Eye (tissue), 1 donor: ENCODE measurements at places on chromosomes 4 and X.

DNA sequence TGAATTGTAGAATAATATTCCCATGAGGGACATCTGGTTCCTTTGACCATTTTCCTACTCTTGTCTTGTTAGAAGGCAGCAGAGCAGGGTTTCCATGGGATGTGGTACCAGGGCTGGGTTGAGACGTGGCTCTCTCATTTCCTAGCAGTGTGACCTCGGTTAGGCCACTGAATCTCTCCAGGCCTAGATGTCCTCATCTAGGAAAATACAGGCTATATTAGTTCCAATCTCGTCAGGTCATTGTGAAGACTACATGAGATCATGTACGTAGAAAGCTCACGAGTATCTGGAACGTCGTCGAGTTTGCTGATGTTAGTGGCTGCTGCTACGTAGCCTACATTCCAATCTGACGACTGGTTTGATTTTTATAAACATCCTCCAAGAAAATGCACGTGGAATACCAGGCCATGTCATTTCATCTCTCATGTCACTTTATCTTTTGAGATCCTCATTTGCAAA, 278.2 kb upstream of the GATB start:
- DNase-seq: no peak

GRCh38 chr4:128942607-128943006, 133.1 kb downstream of the JADE1 start:
- peak; percentile 32 for DNase-seq

- no peak for DNase-seq
Observed at GRCh38 chr4:167136270-167136669, 98.0 kb downstream of the SPOCK3 start.

DNA sequence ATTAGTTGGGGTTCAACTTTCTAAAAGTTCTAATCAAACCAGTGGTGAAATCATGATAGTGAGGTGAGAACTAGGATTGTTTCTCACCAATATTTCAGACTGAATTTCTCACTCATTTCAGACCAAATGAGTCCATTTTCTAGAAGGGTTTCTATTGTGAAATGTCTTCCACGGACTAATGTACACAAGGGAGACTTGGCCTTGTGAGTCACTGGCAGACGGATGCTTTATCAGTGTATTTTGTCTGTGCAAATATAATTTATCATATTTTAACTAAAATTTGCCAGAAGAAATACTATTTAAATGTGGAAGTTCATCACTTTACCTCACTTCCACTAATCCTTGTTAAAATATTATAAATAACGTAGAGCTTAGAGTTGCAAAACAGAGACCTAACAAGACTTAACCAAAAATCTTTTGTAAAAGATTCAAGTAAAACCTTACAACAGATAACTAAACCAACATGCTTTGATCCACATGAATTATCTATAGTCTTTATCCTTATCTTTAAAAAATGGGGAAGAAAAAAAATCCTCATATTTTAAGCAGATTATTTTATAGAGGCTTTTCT, 506.0 kb upstream of the FAM241A start:
- DNase-seq: no peak

DNA sequence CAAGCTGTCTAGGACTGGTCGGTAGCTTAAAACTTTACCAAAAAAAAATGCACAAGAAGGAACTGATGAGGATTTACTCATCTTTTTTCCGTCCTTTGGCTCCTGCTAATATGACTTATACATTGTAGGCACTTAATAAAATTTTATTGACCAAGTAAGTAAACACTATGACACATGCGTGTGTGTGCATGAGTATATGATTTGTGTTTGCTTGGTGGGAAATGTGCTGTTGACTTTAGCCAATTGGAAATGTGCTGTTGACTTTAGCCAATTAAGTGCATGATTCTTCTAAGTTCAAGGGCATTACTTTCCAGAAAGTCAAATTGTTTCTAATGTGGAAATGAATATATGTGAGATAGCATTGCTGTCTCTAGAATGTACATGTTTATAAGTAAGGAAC, 78.3 kb downstream of the FIP1L1 start:
- DNase-seq: no peak

DNA sequence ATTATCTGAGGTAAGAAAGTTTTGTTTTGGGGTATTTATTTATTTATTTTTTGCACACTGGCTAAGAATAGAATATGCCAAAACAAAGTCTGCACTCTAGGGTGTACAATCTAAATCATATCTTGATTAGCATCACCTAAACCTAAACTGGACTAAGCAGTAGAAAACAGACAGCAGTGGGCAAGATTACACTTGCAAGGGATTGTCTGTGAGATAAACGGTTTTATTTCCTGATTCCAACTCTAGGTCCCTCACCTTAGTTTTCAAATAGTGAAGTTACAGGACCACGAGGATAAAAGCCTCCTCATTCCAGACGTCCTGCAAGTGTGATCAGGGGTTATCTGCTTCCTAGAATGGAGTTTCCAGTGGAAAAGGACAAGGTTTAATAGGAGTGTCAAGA, 86.1 kb downstream of the SH3RF1 start:
- no peak for DNase-seq

GRCh38 chr4:51842554-51843308, at the start of gene DCUN1D4:
Gene DCUN1D4, plus strand, starts transcription at chr4:51843153. Its CDS starts 90 bp downstream, at chr4:51843243.
- DNase-seq: peak; percentile 99

GRCh38 chr4:99651016-99651769, 6.4 kb downstream of the C4orf54 start:
- no peak for DNase-seq
